Lower leg skin (tissue), 4 donors: ENCODE measurements at places on chromosomes 4 and X.

DNA sequence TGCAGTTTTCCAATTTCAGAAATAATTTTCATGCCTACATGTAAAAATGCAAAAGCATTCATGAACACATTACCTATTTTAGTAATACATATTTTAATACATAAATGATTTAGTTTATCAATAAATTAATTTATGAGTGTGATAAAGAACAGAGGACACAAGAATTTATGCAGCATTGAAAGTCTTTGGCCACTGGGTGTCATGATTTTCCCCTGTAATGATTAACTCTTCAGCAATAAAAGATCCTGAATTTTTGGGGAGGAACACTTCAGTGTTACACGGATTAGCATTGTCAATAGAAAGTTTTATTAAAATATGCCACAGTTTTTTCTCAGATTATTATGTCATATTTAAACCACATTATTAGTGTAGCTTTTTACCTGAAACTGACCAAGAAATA is 8.6 kb upstream of the VCX2 start:
- no peak for DNase-seq

GRCh38 chr4:151629097-151629783 is 131.6 kb downstream of the GATB start:
- DNase-seq, result no peak

DNA sequence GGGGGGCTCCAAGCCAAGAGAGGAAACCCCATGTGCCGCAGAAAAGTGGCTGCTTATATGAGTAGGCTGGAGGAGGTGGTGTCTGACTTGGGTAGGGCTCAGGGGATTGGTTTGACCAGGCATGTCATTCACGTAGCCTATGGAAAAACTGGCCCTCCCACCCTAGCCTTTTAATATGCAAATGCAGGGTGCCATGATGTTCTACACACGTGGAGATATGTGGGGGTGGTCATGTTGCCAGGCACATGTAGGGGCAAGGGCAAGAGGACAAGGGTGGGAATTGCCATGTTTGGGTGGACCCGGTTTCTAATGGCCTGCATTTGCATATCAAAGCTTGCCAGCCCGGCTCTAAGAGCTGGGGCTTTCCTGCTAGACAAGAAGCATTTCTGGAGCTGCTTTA is 86.9 kb upstream of the SHISA3 start:
- no peak for DNase-seq

- no peak for DNase-seq
Observed at GRCh38 chr4:81376720-81377119, 95.0 kb downstream of the RASGEF1B start.

DNA sequence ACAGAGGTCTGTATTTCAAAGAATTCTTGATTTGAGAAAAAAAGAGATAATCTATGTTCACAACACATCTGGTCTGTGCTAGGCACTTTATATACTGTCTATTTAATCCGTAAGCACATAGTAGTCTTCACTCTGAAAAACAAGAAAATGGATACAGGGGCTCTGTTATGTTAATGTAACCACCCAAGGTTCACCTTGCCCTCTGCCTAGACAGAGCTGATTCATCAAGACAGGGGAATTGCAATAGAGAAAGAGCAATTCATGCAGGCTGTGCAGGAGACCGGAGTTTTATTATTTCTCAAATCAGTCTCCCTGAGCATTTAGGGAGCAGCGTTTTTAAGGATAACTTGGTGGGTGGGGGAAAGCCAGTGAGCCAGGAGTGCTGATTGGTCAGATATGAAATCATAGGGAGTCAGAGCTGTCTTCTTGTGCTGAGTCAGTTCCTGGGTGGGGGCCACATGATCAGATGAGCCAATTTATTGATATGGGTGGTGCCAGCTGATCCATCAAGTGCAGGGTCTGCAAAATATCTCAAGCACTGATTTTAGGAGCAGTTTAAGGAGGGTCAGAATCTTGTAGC is 92.9 kb upstream of the TNIP3 start:
- no peak for DNase-seq

GRCh38 chr4:128517096-128517738 is 229.6 kb upstream of the PGRMC2 start:
- no peak for DNase-seq

DNA sequence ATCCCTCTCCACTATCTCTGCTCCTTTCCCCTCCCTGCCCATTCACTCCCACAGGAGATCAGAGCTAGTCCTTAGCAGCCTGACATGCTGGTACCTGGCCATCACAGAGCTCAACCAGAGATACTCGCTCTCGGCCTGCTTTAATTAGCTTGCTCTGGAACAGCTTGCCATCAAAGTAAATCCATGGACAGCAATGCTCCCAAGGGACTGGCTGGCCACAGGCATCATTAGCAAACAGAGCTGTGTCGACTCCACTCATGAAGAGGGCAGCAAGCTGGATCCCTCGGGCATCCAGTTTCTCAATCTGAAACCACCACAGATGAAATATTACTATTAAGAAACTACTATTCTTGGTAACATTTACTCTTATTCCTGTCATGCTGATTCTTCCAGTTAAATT is 43.4 kb upstream of the PHF8 start:
- no peak for DNase-seq

DNA sequence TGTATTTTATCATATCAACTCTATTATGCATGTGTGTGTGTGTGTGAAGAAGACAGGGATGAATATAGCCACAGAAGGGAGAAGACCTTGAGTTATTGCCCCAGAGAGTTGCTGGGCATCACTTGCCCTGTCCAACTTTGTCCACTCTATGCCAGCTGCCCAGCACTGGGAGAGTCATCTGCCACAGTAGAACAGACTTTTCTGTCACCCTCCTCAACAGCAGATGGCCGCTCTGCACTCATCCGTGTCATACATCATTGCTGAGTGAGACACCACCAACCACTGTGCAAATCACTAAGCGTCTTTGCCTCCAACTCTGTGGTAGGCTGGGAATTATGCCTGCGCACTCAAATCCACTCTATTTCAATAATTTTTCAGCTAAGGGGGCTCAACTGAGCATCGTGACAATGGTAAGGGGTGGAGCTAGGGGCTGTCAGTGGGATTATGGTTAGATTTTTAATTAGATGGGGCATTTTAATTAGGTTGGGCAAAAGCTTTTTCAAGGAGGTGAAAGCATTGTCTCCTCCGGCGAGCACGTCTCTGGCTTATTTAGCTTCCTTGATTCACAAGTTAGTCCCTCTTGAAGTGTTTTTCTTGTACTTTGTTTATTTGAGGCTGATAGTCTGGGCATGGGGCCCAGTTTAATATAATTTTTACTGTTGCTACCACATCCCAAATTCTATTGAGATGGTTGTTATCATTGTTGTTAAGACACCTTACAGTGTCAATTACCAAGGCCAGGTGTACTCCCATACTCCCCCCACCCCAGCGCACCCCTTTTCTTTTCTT is 100.1 kb upstream of the KLF3 start:
- no peak for DNase-seq

GRCh38 chrX:17226736-17227135 is 148.3 kb upstream of the NHS start:
- DNase-seq, result no peak

DNA sequence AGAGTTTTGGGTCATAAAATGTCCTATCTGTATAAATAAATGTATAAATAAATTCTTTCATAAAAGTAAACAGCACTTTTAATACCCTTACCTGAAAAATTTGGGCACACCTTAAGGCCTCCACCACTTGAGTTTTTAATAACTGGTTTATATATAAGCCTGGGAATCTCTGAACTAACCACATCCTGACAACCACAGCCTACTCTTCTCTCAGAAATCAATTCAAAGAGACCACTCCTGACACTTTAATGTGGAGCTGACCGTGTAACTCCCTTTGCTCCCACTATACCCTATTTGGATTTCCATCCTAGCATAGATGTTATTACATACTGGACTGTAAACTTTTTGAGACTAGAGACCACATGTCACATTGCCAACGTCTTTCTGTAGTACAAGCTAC is 3.5 kb downstream of the FBXL5 start:
- no peak for DNase-seq

- DNase-seq, result no peak
Observed at GRCh38 chr4:99574530-99575324, at the start of gene MTTP. Gene MTTP (plus strand): TSS chr4:99574824. CDS start chr4:99574910, 86 bp downstream.

- no peak for DNase-seq
Observed at GRCh38 chrX:96843566-96843965, 40.1 kb upstream of the RPA4 start.

DNA sequence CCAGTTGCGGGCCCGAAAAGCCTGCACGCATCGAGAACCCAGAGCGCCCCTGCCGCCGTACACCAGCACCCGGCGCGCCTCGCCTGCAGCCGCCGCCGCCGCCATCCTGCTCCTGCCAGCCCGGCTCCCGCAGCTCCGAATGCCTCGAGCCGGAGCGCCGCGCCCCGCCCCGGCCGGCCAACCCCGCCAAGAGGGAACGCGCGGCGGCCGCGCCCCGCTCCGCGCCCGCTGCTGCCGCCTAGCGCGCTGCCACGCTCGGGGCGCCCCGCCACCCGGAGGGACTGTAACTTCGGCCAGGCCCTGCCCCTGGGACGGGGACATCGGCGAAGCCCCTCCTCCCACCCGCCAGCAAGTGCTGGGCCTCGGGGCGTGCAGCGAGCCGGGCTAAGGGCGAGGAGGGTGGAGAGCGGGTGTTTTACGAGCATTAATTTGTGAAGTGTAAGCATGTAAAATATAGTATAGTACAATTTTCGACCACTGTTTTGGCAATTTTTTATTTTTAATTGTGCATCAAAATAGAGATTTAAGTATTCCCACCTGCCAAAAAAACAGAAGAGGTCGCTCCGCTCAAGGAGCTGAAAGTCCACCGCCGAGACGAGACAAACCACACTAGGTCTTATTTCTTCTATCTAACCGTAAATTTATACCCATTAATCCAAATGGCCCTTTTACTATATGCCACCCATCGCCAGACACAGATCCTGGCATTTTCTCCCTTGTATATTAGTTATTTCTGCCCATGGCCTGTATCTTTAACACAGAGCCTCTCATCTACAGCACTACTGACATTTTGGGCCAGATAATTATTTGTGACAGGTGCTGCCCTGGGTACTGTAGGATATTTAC is at the start of gene QDPR:
Gene QDPR (minus strand): TSS at position 141 of the 846 bp plus-strand sequence. CDS start 36 bp downstream, at position 105.
- peak; percentile 26 for DNase-seq

DNA sequence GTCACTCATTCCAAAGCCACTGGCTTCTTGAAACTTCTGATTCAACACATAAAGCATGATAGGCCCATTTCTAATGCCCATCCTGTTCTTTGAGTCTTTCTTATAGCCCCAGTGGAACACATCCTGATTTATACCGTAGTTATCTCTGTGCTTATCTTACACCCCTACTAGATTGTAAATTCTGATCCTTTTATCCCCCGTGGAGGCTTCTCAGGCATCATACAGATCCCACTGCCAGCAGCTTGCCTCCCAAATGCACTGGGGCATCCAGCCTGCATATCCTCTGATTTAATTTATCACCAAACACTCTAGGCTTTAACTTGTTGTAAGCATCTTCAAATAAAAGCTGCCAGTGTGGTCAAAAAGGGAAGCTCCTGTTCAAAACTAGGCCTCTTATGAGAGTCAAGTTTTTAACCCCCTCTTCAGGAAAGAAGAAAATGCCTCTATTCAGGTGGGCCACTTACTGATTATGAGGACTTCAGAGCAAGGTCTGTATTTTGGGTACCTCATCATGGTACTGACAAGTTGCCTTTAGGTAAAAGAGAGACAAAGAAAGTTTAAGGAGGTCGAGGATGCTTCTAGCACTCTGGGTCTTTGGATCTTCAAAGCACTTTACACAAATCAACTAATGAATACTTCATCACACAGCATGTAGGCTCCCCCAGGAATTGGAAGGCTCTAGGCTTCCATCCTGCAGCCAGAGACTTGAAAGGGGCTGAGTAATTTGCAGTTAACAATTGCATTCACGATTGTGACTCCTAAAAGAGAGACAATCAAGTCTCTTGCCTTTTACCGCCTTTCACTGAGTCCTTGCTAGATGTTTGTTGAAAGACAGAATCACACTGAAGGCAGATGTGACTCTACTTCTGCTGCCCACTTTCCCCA is 95.8 kb upstream of the LDB2 start:
- DNase-seq, result no peak

- DNase-seq, result no peak
Observed at GRCh38 chrX:120291211-120291610, 20.1 kb downstream of the TMEM255A start.

DNA sequence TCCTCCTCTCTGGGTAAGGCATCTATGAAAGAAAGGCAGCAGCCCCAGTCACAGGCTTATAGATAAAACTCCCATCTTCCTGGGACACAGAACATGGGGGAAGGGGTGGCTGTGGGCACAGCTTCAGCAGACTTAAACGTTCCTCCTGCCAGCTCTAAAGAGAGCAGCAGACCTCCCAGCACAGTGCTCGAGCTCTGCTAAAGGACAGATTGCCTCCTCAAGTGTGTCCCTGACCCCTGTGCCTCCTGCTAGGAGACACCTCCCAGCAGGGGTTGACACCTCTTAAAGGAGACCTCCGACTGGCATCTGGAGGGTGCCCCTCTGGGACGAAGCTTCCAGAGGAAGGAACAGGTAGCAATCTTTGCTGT is 89.9 kb downstream of the EFHC2 start:
- DNase-seq, result no peak

GRCh38 chrX:107135049-107135964 is 16.7 kb upstream of the RBM41 start:
- DNase-seq, result no peak

DNA sequence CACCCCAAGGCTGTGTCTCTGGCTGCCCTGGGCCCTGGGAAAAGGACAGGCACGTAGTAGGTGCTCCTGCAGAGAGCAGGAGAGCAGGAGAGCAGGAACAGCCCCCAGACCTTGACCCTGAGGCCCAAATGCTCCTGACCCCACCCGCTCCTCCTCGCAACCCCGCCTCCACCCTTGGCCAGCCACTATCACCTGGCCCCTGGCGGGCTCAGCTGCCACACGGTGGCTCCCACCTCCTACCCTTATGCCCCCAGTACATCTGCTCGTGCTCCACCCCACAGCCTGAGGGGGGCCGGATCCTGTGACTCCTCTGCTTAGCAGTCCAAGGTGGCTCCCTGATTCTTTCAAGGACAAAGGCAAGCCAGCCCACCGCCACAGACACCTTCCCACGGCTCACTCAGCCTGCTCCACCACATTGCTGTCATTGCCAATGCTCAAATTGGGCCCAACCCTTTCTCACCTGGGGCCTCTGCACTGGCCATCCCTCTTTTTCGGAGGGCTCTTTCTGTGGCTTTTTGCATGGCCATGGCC is 5.4 kb upstream of the HAUS7 start:
- DNase-seq, result no peak

- no peak for DNase-seq
Observed at GRCh38 chr4:166277853-166278252, 404.8 kb downstream of the TLL1 start.

GRCh38 chr4:70187216-70187615 is 8.3 kb upstream of the ODAM start:
- no peak for DNase-seq

DNA sequence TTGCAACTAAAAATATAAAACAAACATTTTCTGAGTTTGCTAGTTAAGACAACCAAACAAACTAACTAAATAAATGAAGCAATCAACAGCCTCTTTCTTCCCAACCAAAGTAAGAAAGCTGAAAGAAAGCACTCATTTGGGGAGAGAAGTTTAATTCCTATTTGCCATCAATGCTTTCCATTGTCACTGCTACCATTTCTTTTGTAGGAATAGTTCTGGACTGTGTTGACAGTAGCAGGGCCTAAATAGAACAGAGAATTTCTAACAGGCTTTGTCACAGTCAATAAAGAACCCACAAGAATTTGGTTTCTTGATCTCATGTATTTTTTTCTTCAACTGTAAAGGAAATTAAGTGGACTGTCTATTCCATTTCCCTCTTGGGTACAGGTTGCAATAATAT is 1886.4 kb upstream of the TENM3 start:
- DNase-seq, result no peak
